CD4-positive, alpha-beta T cell treated with Interleukin-6 for 4 hours (primary cell): ENCODE measurements at places on chromosomes 12 and 14.

DNA sequence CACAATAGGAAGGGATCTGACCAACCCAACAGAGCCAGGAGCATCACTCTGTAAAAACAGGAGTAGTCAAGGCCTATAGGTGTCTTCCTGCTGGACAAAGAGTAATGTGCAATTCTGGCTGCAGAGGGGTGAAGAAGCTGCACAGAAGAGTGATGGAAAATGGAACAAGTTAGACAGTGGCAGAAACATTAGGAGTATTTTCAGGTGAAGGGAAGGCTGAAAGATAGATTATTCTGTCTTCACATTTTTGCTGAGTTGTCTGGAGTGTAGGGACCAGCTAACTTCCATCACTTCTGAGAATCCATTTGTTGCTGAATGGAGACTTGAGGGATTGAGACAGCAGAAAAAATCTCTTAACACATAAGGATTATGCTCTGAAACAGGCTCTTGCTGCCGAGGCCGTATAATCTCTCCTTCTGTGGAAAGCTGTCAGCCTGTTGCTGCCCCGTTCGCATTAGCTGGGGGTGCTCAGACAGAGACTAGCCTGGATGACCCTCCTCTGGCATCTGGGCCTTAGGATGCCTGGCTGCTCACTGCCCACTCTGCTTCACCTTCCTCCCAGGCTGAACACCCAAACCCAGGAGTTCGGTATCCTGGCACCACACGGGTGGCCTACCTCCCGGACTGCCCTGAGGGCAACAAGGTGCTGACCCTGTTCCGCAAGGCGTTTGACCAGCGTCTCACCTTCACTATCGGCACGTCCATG lies 3.1 kb upstream of the ARHGEF25 start:
- DNase-seq: no peak

- no peak for DNase-seq
Measured at GRCh38 chr12:120498870-120499515, 3.1 kb downstream of the DYNLL1 start.

DNA sequence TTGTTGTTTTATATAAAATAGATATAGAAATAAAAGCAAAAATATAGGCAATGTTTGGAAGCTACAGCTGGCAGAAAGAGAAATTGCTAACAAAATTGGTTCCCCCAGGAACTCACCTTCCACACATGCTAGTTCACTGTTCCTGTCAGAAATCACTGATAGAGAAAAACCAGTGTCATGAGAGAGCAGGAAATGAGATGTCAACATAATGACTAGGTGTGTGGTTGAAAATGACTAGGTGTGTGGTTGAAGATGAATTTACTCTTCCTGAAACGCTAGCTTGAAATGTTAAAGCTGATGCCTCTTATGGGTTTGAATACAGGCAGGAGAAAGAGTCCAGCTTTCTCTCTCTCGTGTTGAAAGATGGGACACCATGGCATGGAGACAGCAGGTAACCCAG lies 216.3 kb downstream of the C12orf42 start:
- no peak for DNase-seq

DNA sequence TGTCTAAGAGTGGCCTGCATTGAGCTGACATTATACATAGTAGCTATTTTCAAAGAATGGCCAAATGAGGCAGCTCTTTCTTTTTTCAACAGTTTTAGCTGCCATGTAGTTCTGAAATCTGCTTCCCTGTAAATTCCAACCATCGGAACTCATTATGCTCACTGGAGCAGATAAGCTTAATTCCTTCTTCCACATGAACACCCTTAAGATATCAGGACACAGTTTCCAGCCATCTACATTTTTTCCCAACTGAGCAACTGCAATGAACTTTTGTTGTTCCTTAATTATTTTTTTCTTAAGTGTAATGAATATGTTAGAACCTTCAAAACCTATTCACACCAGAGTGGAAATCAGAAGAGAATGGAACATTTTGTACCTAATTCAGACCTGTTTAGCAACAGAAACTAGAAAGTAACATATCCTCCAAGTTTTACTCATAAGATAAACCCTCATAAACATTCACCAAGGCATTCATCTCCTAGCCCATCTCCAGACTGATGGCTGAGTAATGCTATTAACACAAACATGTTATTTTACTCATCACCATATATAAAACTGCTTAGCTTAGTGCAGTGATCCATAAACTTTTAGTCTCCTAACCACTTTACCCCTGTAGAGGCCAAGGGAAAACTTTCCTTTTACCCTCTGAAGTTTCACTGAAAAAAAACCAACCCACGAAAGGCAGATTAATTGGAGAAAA lies 296.1 kb upstream of the SYT1 start:
- DNase-seq: no peak

DNA sequence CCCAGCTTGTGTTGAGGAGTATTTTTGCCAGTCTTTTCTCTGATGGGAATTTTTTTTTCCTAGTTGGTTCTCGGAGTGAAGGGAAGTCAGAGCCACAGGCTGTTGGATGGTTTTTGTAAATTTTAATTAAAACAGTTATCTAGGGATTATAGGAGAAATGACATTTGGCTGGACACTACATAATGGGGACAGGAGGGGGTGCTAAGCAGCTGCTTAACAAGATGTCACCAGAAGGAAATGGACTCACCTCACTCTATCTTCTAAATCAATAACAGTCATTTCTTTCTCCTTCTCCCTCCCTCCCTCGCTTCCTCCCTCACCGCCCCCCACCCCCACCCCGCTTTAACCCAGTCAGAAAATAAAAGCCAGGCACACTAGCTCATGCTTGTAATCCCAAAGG lies 93.4 kb upstream of the TMEM233 start:
- DNase-seq: no peak
